Dermis microvascular lymphatic vessel endothelial cell (primary cell): ENCODE measurements at places on chromosomes 6 and 20.

DNA sequence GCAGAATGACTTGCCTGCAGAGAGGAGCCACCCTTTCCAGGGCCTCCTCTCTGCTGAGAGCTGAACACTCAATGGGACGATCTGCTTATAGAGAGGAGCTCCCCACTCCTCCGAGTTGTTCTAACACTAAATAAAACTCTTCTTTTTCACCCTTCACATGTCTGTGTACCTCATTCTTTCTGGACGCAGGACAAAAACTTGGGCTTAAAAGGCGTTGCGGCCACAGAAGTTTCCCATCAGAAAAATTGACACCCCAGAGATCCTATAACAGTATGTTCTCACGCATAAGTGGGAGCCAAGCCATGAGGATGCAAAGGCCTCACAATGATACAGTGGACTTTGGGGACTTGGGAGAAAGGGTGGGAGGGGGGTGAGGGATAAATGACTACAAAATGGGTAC, 121.2 kb downstream of the GMPR start:
- no peak for DNase-seq

DNA sequence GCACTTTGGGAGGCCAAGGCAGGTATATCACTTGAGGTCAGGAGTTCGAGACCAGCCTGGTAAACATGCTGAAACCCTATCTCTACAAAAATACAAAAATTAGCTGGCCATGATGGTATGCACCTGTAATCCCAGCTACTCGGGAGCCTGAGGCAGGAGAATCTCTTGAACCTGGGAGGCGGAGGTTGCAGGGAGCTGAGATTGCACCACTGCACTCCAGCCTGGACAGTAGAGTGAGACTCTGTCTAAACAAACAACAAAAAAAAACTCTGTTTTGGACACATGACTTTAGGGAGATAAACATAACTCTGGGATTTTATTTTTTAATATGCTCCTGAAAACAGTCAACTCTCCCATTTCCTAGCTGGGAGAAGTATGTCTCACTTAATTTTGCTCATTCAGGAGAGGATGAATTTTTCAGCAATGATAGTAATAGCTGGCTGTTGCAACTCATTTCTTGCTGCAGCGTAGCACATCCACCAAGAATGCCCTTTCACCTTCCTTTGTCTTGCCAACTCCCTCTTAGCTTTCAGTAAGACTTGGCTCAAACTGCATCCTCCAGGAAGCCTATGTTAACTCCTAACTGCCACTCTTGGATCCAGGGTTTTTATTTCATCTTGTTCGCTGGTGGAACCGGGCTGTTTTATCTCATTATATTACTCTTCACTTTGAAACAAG, 24.3 kb downstream of the TOP1 start:
- DNase-seq = no peak

GRCh38 chr6:17986656-17987446, 584 bp downstream of the KIF13A start:
- peak; percentile 61 for DNase-seq

GRCh38 chr20:19710336-19711120, 47.5 kb upstream of the RIN2 start:
- no peak for DNase-seq

GRCh38 chr6:170057961-170058877, 232.7 kb downstream of the DLL1 start:
- no peak for DNase-seq

GRCh38 chr6:49557177-49557576, 6.7 kb downstream of the C6orf141 start:
- DNase-seq = no peak

DNA sequence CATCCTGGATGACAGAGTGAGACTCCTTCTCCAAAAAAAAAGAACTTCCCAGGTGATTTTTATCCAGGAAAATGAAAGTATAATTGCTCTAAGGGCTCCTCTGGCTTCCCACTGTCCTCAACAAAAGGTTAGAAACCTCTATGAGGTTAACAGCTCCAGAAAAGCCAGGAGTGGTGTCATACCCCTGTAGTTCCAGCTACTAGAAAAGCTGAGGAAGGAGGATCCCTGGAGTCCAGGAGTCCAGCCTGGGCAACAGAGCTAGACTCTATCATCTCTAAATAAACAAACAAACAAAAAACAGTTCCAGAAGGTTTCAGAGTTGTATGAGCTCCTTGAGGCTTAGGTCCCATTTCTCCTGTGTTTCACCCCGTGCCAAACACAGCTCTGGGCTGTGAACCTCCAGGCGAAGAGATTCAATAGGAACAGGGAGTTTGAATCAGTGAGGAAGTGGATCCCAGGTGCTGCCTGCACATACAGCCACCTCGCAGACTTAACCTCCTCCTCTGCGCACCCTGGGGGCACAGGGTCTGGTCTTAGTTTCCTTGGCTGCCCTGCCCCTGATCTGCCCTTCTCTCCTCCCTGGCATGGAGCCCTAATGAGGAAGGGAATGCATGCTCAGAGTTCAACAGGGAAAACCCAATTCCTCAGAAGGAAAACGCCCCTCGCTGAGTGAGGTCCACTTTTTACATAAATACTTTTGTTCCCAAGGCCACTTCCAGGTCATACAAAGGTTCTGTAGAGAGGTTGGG, 31.0 kb downstream of the ZC3H12D start:
- no peak for DNase-seq

DNA sequence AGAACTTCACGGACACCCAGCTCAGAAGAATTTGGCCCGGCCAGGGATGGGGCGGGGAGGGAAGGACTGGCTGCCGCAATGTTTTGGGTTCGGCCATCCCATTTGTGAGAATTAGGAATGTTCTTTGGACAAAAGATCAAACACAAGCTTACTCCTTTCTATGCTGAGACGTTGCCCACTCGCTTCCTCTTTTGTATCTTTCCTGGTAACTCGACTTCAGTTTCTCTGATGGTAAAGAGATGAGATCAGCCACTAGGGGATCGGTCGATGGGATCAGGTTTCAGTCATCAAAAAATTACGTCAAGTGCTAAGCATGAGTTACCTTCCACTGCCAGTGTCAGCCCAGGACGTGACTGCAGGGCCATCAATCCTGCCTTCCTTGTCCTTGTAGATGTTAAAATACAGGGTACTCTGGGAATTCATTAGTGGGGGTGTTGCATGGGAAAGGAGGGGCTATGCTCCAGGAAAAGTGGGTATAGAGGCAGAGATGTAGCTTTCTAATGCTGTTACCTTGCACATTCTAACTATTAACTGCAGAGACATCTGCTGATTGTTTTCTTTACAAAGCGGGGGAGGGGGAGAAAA, 190.2 kb downstream of the TSHZ2 start:
- no peak for DNase-seq

- no peak for DNase-seq
Observed at GRCh38 chr6:21556511-21556910, 37.0 kb upstream of the SOX4 start.

DNA sequence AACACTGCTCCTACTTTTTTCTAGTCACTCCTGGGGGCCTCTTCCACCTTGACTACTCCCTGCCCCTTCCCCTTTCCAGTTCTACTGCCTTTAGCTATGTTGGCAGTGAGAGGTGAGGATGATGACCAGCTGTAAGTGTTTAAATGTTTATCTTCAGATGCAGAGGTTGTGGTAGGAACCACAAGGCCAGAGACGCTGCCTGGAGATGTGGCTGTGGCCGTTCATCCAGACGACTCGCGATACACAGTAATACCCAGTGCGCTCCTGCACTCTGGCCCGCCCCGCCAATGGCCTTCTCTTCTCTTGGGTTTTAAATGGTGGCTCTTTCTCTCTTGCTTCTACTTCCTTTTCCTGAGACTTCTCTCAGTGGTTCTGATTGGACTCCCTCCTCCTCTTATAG, 4.6 kb downstream of the VARS2 start:
- DNase-seq = no peak

DNA sequence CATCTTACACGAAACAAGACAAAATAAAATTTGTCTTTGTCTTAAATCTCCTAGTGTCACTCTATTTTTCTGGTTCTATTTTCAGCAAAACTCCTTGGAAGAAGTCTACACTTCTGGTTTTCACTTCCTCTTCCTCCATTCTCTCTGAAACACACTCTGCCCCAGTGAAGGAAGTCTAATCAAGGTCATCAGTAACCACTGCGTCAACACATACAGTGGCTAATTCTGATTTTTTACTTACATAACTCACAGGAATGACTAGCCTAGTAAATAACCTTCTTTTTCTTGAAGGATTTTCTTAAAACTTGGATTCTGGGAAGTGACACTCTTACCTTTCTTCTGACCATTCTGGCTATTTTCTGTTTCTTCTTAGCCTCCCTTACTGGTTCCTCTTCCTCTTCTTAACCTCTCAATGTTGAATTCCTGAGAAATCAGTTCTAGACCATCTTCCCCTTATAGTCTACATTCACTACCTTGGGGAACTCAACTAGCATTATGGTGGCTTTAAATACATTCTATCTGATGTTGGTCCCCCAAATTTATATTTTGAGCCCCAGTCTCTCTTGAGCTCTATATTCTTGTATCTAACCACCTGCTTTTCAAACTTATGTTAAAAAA, 37.5 kb downstream of the AIG1 start:
- DNase-seq = no peak

- DNase-seq = no peak
Observed at GRCh38 chr6:98292810-98293209, 541.6 kb upstream of the POU3F2 start.

- peak; percentile 77 for DNase-seq
Observed at GRCh38 chr20:47854687-47855212, 69.5 kb upstream of the SULF2 start.

DNA sequence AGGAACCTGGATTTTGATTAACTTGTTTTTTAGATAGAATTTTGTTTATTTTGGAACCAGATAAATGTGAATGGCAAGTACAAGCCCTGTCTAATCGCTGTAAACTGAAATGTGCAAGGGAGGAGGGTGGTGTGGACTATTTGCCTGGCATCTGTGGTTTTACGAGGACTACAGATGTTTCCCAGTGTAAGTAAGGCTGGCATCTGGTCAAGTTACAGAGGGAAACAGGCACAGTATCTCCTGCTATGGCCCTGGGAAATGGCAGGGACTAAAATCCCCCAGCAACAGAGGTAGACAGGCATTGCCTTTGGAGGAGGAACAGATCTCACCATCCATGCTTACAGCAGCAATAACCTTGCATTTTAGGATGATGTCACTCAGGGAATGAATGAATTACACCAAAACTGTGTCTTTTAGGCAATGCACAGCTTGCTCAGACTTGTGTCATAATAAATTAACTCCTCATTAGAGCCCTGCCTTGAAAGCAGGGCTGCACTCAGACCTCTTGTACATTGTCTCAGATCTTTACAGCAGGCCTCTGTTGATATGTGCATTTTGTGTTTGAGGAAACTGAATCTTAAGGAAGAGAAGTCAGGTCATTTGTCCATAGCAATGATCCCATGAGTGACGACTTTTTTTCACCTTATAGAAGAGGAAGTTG, 96.2 kb downstream of the TCP11 start:
- DNase-seq = peak; percentile 98

DNA sequence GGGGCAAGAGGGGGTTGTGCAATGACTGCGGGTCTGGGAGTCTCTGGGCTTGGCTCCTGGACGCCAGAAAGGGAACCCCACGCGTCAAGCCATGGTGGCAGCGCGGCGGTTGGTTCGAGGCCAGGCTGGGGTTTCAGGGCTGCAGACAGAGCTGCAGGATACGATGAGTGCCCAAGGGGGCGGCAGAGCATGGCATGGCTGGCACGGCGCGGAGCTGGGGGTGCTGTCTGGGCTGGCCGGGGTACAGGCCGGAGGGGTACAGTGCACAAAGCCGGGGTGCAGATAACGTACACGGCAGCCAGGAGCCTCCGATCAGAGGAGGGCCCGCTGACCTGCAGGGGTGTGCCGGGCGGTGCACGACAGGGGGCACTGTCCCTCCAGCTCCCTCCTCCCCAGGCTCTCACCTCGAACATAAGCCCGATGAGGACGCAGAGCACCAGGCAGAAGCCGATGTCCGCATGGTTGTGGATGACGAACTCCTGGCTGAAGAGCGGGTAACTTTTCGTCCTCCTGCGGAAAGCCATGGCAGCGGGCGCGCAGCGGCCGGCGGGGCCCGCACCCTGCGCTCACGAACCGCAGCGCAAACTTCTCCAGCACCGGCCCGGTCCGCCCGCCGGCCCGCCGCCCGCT, 353 bp downstream of the TRAM2 start:
- peak; percentile 89 for DNase-seq

- DNase-seq = no peak
Observed at GRCh38 chr20:53838311-53838868, 232.0 kb downstream of the BCAS1 start.

- DNase-seq = no peak
Observed at GRCh38 chr6:120965814-120966213, 368.5 kb downstream of the TBC1D32 start.

DNA sequence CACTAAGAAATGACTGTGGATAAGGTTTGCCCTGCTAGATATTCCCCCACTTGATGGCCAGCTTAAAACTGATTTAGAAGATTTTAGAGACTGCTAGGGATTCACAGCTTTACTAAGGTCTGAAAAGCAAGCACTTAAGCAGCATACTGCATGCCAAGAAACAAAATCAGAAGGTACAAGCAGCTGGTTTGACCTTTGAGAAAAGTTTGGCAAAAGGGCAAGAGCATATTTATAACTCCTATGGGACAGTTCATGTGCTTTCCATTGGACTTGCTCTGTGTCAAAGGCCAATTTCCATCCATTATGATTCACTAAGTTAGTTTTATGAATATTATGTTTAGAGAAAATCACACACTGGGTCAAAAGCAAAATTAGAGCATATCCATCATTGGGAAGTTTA, 402.8 kb downstream of the PKHD1 start:
- DNase-seq = no peak

DNA sequence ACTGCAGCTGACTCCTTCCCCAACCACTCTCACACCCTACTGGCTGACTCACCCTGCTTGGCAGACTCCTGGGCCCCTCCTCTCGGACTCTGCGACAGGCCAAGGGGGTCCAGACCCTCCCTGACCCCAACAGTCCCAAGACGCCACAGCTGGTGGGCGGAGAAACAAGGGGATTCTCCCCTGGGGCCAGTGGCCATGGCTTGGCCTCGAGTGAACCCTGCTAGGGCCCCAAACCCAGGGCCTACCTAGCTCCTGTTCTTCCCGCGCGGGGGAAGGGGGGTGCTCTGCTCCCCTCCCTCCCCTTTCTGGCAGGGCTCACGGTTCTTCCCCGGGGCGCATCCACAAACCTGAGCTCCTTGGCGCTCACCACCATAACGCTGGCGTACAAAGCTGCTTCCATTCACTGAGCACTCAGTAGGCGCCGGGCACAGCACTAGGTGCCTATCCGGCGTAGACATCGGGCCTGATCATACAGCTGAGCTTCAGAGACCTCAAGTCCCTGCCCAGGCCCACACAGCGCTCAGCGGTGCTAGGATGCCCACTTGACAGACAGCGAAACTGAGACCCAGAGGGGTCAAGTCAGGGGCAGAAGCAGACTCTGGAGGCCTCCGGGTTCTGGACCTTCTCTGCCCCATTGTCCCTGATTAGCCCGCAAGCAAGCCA, 597 bp downstream of the ADA start:
- no peak for DNase-seq

DNA sequence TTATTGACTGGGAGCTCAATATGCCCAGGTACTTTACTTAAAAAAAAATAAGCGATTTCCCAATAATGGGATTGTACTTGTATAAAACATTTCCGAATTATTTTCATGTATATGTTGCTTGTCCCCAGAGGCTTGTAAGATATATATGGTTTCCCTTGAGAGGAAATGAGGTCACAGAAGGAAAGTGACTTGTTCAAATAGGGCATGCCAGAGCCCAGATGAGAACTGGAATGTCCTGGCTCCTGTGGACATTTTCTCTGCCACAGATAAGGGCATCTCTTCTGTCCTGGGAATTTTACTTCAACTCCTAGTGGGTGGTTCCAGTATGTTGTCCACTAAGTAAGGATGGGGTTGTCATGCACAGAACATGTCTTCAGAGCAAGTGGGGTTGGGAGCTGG, 63.0 kb downstream of the LYRM2 start:
- no peak for DNase-seq

GRCh38 chr6:140779341-140779740, 1353.4 kb upstream of the GJE1 start:
- DNase-seq = no peak

GRCh38 chr6:89290401-89291155, 24.5 kb downstream of the GABRR2 start:
- no peak for DNase-seq
